ENCODE measurements at places on chromosomes 1 and 21.
A peak's percentile ranks its signal among the peaks of the same experiment; 100 is the strongest.

DNA sequence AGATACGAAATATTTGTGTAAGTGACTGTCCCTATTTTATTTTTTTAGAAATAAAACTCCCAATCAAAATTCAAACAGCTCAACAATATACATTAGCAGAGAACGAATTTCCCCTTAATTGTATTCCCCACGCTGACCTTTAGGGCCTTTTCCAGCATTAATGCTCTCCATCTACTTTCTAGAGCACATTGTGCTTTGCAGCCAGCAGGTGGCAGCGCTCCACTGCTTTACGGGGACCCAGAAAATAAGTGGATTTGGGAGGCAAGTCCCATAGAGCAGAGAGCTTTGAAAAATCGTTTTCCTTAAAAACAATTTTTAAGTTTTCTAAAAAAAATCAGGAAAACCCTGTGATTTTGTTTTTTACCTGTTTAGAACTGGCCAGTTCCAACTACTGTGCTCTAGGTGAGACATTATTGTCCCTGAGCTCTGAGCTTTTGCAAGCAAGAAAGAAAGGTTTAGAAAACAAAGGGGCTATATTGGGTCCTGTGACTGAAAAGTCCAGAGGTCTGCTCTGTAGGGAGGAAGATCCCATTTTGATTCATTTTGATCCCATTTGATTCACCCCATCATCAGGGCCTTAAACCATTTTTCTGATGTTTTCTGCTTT is 144.4 kb upstream of the ZNF644 start:
- peak; percentile 78 for DNase-seq

DNA sequence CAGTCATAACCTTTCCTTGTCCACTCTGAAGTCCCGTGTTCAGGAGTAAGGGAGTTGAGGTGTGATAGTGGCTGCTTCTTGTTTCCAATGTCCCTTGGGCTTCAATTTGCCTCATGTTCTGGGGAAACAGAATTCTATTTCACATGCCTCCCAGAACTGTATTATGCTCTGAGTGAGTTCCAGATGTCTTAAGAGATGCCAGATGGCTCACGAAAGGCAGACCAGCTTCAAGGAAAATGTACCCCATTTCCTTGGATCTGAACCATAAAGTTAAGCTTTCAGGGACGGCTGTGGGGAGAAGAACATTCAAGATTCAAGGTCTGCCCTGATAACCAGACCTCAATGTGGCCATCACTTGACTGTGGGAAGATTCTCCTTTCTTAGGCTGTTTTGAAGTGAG is 42.4 kb downstream of the C1orf87 start:
- no peak for DNase-seq

GRCh38 chr1:24575905-24576587 is 20.2 kb downstream of the NCMAP start:
- DNase-seq: no peak

GRCh38 chr1:26516987-26517765 is 12.4 kb upstream of the RPS6KA1 start:
- no peak for DNase-seq

GRCh38 chr1:155012776-155013602 is 10.4 kb downstream of the ZBTB7B start:
- no peak for DNase-seq

DNA sequence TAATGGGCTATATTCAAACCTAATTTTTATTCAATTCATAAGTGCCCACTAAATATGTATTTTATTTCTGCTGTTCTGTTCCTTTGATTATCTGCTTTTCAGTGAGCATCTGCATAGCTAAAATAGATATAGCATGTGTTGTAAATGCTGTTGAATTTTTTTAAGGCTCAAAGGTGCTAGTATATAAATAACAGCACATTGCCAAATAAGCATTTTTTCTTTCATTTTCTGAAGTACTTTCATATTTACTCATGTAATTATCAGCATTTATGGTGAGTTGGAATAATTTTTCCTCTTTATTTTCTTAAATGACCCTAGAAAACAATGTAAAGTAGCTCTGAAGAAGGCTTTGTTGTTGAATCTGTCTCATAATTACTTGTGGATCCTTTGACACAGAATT is 69.6 kb upstream of the B3GALT2 start:
- DNase-seq: no peak

GRCh38 chr1:60345621-60346020 is 272.1 kb upstream of the C1orf87 start:
- DNase-seq: no peak

GRCh38 chr1:95888941-95889390 is 655.0 kb downstream of the RWDD3 start:
- no peak for DNase-seq

- no peak for DNase-seq
Measured at GRCh38 chr1:225897595-225898514, 8.9 kb upstream of the LEFTY1 start.

GRCh38 chr1:188489336-188490112 is 1660.8 kb downstream of the PLA2G4A start:
- no peak for DNase-seq

GRCh38 chr1:51740652-51741051 is 123.8 kb downstream of the OSBPL9 start:
- no peak for DNase-seq

All from HEK293T (cell line).